Heart left ventricle (tissue), 16 donors: ENCODE measurements at places on chromosomes 4 and X. TPM values are rescaled to one million over a fixed set of nuclear protein-coding genes. Genes with fewer than 3 reads are reported as not detected.

- no peak overlapping the region for H3K4me3 ChIP-seq
- H3K27me3 ChIP-seq: peaks cover 10% of the 10 kb centered on the region
- H3K27ac ChIP-seq: no peak overlapping the region
- H3K36me3 ChIP-seq: no peaks in the 10 kb centered on the region
- H3K4me1 ChIP-seq: no peaks in the 10 kb centered on the region
These were observed 26.9 kb upstream of the PASD1 start for GRCh38 chrX:151536571-151536970.

- no peaks in the 10 kb centered on the region for H3K27me3 ChIP-seq
- no peaks in the 10 kb centered on the region for H3K36me3 ChIP-seq
- H3K4me1 ChIP-seq: no peaks in the 10 kb centered on the region
- no peak overlapping the region for H3K4me3 ChIP-seq
- H3K27ac ChIP-seq: no peak overlapping the region
These were observed 177.8 kb downstream of the NPFFR2 start for GRCh38 chr4:72209600-72209999.

Gene PAGE1
- not detected for polyA plus RNA-seq

Gene OTUD6A
- polyA plus RNA-seq: not detected

Gene DMRTC1
- polyA plus RNA-seq: not detected

DNA sequence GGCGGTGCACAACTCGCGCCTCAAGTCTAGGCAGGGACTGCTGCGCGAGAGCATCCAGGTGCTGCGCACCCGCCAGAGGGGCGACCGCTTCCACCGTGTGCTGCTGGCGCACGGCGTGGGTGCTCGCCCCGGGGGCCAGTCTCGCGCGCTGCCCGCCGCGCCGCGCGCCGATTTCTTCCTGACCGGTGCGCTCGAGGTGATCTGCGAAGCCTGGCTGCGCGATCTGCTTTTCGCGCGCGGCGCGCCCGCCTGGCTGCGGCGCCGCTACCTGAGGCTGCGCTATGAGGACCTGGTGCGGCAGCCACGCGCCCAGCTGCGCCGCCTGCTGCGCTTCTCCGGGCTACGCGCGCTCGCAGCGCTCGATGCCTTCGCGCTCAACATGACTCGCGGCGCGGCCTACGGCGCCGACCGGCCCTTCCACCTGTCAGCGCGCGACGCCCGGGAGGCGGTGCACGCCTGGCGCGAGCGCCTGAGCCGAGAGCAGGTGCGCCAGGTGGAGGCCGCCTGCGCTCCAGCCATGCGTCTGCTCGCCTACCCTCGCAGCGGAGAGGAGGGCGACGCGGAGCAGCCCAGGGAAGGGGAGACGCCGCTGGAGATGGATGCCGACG is 1.3 kb downstream of the CHST7 start:
- H3K36me3 ChIP-seq: no peaks in the 10 kb centered on the region
- no peaks in the 10 kb centered on the region for H3K4me1 ChIP-seq
- peak overlapping the region; percentile 73 for H3K27ac ChIP-seq
- no peaks in the 10 kb centered on the region for H3K27me3 ChIP-seq
- peak; percentile 63 for DNase-seq
